Cardiac ventricle fibroblast (primary cell): ENCODE measurements at places on chromosomes 7 and 10. TPM values are rescaled to one million over a fixed set of nuclear protein-coding genes. Genes with fewer than 3 reads are reported as not detected.

GALNT17 gene
- total RNA-seq = not detected in 2 replicates

DOCK1 gene
- total RNA-seq = 37.8 and 38.4 TPM in 2 replicates

CYP26C1 gene
- total RNA-seq = under 0.01 and 0.05 TPM in 2 replicates

RBM28 gene
- 10.9 and 11.6 TPM in 2 replicates for total RNA-seq

ADIRF gene
- total RNA-seq = 13.2 and 14.4 TPM in 2 replicates

GNG11 gene
- 35.1 and 48.0 TPM in 2 replicates for total RNA-seq

UBE2D4 gene
- 10.6 and 17.2 TPM in 2 replicates for total RNA-seq

CALML5 gene
- total RNA-seq = not detected in 2 replicates

TAS2R41 gene
- total RNA-seq = not detected in 2 replicates

CLRN3 gene
- not detected in 2 replicates for total RNA-seq

ERLIN1 gene
- 38.4 and 47.4 TPM in 2 replicates for total RNA-seq

ZCCHC24 gene
- total RNA-seq = 87.0 and 88.7 TPM in 2 replicates

SLC29A3 gene
- 3.0 and 4.1 TPM in 2 replicates for total RNA-seq

GPR15LG gene
- total RNA-seq = not detected in 2 replicates

C10orf143 gene
- 1.1 and 3.2 TPM in 2 replicates for total RNA-seq

FKBP6 gene
- not detected in 2 replicates for total RNA-seq

PTPRN2 gene
- 3.9 and 4.5 TPM in 2 replicates for total RNA-seq

NAT16 gene
- not detected in 2 replicates for total RNA-seq

EN2 gene
- total RNA-seq = 0.37 TPM in 1 of 2 replicates, not detected in the other

LRIT2 gene
- not detected in 2 replicates for total RNA-seq

NEUROD6 gene
- total RNA-seq = not detected in 2 replicates

AKR1D1 gene
- total RNA-seq = not detected in 2 replicates

ATOH7 gene
- total RNA-seq = not detected in 2 replicates

EVX1 gene
- total RNA-seq = 0.50 TPM in 1 of 2 replicates, not detected in the other

TAS2R4 gene
- 0.12 and 0.29 TPM in 2 replicates for total RNA-seq

TRIM50 gene
- not detected in 2 replicates for total RNA-seq

HECW1 gene
- not detected in 2 replicates for total RNA-seq

RBM20 gene
- total RNA-seq = not detected in 2 replicates

CUTC gene
- 20.9 and 22.0 TPM in 2 replicates for total RNA-seq

CYP2C9 gene
- not detected in 2 replicates for total RNA-seq

ATP6V0A4 gene
- total RNA-seq = not detected in 2 replicates

AIFM2 gene
- 6.8 and 9.7 TPM in 2 replicates for total RNA-seq

C1QL3 gene
- total RNA-seq = not detected in 2 replicates

DGKI gene
- total RNA-seq = 1.1 and 1.3 TPM in 2 replicates

MMP21 gene
- total RNA-seq = 0.15 TPM in 1 of 2 replicates, not detected in the other

HGF gene
- total RNA-seq = 264 and 285 TPM in 2 replicates

H2BK1 gene
- not detected in 2 replicates for total RNA-seq

HOXA7 gene
- total RNA-seq = not detected in 2 replicates

WNT8B gene
- not detected in 2 replicates for total RNA-seq

EGR2 gene
- total RNA-seq = 3.2 and 3.7 TPM in 2 replicates

MCM10 gene
- 0.31 and 4.2 TPM in 2 replicates for total RNA-seq

PLXDC2 gene
- 7.5 and 10.0 TPM in 2 replicates for total RNA-seq

FXYD4 gene
- not detected in 2 replicates for total RNA-seq

PRSS1 gene
- not detected in 2 replicates for total RNA-seq

AASS gene
- 11.7 and 15.3 TPM in 2 replicates for total RNA-seq

HSPA12A gene
- 3.7 and 5.2 TPM in 2 replicates for total RNA-seq
